ENCODE measurements at places on chromosomes 5 and 9.

GRCh38 chr5:54383941-54384340 is 71.6 kb upstream of the HSPB3 start:
- no peak for DNase-seq

DNA sequence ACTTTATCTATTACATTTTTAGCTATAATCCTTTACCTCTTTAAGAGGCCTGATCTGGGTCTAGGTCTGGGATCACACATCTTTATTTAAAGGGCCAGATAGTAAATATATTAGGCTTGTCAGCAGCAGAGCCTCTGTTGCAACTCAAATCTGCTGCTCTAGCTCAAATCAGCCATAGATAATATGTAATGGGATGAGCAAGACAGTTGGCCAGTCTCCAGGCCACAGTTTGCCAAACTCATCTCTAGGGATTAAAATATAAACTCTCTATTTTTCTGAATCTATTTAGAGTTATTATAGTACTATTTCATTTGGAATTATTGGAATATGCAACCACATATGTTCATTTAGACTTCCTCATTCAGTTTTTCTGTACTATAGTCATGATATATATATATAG is 115.9 kb upstream of the MINAR2 start:
- DNase-seq: no peak

- DNase-seq: no peak
Observed at GRCh38 chr5:31944684-31945445, 229.3 kb downstream of the GOLPH3 start.

DNA sequence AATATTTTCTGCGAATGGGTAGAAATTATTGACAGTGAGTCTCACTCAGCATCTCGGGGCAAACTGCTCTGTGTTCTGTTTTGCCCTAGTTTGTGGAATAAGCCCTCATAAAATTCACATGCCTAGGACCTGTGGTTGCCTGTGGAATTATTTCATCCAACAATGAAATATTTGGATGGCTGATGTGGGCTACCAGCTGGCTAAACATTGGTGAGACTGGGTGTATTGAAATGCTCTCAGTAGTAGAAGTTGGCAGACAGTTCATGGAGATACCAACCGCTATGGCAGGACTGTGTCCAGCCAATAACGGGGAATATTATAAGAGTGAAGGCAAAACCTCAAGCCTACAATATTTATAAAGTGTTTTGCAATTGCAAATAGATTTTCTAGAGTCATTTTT is 344.1 kb upstream of the RPS23 start:
- no peak for DNase-seq

- no peak for DNase-seq
Observed at GRCh38 chr9:20402273-20402875, 219.9 kb downstream of the MLLT3 start.

- DNase-seq: no peak
Observed at GRCh38 chr9:130451509-130452388, 7.0 kb downstream of the ASS1 start.

DNA sequence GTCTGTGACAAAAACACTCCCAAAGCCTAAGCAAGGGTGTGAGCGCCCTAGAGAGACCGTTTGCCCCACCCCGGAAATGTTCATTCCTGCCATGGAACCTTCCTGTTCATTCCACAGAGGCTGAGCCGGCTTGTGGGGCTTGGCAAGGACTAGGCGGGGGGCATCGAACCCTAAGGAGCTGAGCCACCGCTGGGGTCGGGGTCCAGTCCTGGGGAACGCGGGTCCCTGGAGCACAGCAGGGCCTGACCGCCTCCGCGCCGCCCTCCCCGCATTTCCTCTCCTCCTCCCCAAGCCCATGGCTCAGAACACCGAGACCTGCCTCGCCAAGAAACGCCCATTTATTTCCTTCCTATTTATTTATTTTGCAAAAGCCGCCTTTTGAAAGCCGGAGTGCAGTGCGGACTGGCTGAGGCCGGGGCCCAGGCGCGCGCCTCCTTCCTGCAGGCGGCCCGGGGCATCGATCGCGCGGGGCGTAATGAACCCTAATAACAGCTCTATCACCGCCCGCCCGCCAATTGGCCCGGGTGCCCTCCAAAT is 228.9 kb upstream of the IRX4 start:
- DNase-seq: no peak

DNA sequence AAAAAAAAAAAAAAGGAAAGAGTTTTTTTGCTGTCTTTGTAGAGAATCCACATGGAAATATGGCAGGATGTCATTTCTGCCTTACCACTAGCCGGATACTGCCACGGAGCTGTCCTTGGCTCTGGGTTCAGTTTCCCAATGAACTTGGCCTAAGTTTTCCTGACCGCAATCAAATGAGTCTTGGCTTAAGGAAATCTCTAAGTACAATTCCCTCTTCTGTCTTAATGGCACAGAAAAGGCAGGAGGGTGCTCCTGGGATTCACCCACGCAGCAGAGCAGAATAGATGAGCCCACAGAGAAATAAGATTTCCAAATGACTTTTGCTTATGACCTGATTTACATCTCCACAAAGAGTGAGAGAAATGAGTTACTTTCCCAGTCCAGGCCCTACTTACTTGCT is 284.0 kb upstream of the VLDLR start:
- no peak for DNase-seq

DNA sequence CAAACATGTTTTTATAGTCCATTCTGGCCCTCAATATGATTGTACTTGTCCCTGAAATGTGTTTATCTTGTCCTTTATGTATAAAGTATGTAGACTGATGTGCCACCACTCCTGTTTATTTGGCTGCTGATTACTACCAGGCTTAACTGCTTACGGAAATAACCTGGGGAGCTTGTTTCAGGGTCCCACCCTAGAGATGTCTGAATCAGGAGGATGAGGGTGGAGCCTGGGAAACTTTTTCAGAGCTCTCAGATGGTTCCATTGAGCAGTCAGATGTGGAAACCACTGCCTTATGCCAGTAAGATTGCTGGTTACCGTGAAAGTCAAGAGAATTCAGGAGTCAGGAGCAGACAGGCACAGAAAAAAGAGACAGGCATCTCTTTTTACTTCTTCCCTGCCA is 19.2 kb downstream of the SLC23A1 start:
- DNase-seq: no peak

DNA sequence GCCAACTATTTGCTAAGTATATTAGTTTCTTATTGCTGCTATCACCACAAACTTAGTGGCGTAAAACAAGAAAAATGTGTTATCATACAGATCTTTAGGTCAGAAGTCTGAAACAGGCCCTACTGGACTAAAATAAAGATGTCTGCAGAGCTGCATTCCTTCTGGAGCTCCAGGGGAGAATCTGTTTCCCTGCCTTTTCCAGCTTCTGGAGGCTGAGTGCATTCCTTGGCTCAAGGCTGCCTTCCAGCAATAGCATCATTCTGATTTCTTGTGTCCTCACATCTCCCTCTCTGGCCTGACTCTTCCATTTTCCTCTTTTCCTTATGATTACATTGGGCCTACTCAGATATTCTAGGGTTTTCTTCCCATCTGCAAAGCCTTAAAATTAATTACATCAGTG is 15.9 kb downstream of the MAN2A1 start:
- DNase-seq: no peak

GRCh38 chr5:89313804-89314588 is 431.0 kb upstream of the MEF2C start:
- peak; percentile 1 for DNase-seq

- no peak for DNase-seq
Observed at GRCh38 chr5:158819840-158820620, 279.7 kb downstream of the EBF1 start.

- DNase-seq: no peak
Observed at GRCh38 chr9:134554373-134555093, 87.1 kb upstream of the COL5A1 start.

DNA sequence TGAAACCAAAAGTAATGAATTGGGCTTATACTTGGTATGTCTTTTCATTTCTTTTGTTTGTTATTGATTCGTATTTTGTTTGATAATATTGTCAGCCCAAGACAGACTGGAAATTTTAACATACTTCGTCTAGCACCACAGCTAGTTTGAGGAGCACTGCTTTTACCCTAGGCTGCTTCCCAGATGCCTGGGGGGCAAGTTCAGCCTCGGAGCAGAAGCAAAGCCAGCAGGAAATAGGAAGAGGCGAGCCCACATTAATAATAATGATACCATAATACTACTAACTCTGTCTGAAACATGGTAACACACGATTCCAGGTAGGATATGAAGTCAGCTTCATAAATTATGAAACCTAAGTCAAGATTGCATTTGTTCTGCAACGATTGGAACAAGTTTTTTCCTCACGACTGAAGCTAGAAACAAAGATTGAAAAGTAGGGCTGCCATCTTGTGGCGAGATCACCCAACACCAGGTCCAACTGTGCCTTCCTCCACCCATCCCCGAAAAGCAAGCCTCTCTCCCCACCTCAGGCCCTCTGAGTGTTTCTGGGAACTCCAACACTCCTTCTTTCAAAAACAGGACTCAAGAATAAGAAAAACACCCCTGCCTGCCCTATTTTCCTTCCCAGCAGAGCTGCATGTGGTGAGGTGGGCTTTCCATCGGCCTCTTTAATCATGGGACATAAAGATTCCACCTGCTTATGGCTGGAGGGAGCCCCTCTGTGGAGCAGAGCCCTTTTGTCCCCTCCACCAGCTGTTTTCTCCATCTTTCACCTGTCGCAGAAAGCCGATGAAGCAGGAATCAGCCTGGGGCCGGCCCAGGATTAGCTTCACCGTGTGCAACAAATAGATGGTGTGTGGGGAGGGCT is 236.4 kb downstream of the CAAP1 start:
- no peak for DNase-seq

DNA sequence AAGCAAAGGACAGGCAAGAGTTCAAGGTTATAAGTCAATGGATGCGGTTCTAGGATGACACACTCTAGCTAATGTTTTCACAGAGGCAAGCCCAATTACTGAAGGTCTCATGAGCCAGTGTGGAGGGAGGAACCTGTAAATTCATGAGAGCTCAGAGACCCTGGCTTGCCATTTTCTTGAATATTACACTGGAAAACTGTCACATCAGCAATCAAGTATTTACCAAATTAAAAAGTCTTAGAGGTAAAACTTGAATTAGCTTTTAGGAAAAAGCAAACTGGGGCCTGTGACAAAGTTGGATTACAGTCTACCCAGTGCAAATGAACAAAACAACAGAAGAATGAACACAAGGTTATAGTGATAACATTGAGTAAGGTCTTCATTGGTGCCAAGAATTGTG is 636.9 kb upstream of the TLE4 start:
- no peak for DNase-seq

DNA sequence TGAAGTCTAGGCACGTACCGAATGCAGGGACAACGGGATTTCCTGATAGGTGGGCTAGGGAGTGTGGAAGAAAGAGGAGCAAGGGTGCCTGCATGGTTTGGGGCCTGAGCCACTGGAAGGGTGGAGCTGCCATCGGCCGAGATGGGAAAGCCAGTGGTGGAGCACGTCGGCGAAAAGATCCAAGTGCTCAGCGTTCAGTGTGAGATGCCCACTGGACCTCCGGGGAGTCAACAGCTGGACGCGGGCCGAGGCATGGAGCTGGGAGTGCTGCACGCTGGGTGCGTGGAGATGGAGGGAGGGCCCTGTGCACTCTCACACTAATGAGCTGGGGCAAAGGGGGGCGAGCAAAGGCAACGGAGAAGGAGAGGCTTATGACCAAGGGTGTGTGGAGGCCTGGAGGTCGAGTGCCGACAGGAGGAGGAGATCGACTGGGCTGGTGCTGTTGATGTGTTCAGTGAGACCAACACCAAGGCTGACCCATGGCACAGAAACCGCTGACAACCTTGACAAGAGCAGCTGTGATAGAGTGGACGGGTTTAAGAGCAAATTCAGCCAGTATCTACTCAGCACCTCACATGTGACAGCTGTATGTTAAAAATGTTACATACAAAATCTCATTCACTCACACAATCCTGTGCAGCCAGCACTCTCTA is 85.7 kb downstream of the STK10 start:
- no peak for DNase-seq

DNA sequence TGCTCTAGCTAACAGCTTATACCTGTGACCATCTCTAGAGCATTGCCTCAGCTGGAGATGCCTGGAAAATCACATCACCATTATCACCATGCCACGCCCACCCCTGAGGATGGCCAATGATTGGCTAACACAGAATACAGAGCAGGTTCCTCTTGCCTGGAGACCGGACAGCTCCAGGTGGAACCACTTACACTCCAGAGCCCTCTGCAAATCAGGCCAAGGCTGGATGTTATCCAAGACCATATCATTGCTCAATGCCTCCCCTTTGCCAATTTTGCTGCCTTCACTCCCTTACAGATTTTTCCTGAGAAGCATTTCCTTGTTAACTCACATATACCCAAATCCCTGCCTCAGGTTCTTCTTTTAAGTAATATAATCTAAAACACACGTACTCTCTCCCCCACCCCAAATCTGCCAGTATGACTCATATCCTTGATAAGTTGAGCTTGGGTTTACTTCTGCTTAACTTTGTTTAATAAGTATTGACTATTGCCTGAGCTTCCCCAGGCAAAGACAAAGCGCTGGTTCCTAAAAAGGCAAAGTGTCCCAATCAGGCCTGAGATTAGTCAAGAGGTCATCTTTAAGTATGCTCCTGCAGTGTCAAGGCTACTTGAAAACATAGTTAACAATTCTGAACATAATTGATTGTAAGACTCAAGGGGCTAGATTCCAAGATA is 309.6 kb downstream of the EPB41L4A start:
- no peak for DNase-seq

GRCh38 chr5:10921160-10921559 is 160.1 kb upstream of the DAP start:
- no peak for DNase-seq
